ENCODE measurements at places on chromosomes 3 and 15. TPM values are rescaled to one million over a fixed set of nuclear protein-coding genes. Genes with fewer than 3 reads are reported as not detected.

CTDSPL2 gene
- total RNA-seq, result 37.2 TPM

UQCC5 gene
- 16.3 TPM for total RNA-seq

DNA sequence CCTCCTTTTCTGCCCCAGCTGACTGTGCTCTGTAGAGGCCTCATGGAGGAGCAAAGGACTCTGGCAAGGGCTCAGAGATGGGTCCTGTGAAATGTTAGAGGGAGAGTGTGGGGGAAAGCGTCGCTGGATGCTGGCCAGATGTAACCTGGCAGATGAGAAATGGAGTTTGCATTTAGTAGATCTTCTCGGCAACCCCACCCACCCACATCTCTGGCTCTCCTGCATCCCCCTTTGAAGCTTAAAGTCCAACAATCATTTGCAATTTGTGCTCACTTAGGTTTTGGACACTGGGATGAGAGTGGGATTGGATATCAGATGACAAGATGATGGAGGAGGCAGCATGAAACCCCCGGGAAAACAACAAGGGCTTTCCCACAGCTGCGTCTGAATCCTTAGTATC lies 523.6 kb upstream of the MCTP2 start:
- H3K36me3 ChIP-seq, result no peaks in the 10 kb centered on the region
- H3K4me3 ChIP-seq, result no peak overlapping the region
- H3K27me3 ChIP-seq, result no peaks in the 10 kb centered on the region

DNA sequence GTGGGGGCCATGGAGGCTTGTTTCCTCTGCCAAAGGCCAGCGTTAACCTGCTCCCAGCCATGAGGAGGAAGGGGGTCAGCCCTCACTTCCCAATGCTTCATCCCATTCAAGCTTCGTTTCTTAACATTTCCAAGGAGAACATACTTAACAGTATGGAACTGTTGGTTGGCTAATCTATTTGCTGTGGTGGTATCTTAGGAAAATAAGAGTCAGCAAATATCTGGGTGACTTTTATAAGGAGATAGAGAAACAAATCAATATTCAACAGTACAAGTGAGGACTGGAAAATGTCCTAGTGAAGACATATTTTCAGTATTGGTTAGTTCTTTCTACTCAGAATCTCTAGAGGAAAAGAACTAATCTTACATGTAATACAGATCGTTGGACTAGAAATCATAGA lies 223.8 kb upstream of the ARRDC4 start:
- DNase-seq, result no peak
- H3K27me3 ChIP-seq, result no peaks in the 10 kb centered on the region
- no peak overlapping the region for H3K4me3 ChIP-seq
- no peak overlapping the region for H3K27ac ChIP-seq
- H3K4me1 ChIP-seq, result no peaks in the 10 kb centered on the region
- no peaks in the 10 kb centered on the region for H3K36me3 ChIP-seq

DNA sequence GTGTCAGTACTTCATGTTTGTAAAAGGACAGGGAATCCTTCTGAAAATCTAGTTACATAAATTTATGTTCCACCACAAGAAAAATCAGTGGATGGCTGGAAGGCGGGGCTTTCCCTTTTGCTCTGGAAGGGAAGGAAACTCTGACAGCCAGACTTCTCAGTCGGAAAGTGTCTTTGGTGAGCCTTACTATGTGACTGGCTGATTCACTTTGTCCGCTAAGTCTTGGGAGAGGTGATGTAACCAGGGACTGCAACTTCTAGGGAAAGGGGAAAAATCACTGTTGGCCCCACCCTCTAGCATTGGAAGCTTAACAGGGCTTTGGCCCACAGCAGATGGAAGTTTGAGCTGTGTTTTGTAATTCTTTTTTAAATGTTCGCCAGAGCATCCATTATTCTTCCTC lies 281.4 kb upstream of the CTDSPL start:
- no peak overlapping the region for H3K27ac ChIP-seq
- no peak for DNase-seq
- H3K27me3 ChIP-seq, result no peaks in the 10 kb centered on the region
- H3K4me1 ChIP-seq, result no peaks in the 10 kb centered on the region
- H3K36me3 ChIP-seq, result no peaks in the 10 kb centered on the region
